Stimulated activated CD4-positive, alpha-beta T cell treated with anti-CD3 and anti-CD28 coated beads, Interleukin-1b, Interleukin-23, amount 100 ng/mL, for 4 hours (primary cell): ENCODE measurements at places on chromosomes 12 and 14.
A peak's percentile ranks its signal among the peaks of the same experiment; 100 is the strongest.

DNA sequence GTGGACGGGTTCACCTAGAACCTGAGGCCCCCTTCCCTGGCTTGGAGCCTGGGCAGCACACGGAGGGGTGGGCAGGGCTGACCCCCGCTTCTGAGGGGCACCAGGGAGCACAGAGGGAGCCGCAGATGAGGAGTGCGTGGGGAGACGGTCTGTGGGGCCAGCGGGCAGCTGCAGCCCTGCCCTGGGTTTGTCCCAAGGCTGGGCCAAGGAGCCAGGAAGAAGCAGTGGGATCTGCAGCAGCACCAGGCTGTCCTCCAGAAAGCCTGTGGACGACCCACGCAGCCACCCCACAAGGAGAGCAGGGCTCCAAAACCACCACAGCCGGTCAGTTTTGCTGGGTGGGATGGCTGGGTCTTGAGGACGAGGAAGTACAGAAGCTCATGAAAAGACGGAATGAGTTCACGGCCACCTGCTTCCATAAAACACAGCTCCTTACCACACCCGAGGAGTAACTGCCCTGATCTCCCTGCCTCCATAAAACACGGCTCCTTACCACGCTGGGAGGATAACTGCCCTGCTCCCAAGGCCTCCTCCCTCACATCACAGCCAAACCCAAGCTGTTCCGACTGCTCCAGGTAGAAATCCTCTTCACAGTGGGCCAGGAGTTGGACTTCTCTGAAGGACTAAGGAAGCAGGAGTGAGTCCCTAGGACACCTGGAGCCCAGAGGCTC is 9.9 kb upstream of the GOLGA3 start:
- no peak for DNase-seq

GRCh38 chr12:54259194-54260011 is 20.5 kb downstream of the CBX5 start:
- DNase-seq = no peak

DNA sequence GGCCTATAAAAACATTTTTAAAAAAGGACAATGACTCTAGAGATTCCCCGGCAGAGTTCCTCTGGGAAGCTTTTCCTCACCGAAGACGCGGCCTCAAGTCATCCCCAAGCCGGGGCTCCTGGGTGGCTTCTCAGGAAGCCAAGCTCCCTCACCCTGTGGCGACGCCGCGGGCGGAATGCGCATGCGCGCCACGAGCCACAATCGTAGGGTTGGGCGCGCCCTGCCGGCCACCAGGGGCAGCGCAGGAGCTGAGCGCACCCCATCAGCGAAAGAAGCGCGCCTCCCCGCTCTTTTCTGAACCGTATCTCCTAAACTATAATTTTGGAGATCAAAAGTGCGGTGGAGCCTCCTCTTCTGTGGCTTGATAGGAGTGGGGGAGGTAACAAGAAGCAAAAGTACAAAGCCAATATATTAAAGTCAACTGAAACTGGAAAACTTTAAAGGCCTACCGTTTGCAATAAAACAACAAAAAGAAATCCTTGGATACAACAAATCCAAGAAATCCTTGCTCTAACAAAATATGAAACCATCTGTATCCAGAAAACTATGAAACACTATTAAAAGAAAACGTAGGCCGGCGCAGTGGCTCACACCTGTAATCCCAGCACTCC is 17.4 kb upstream of the CHFR start:
- peak; percentile 94 for DNase-seq

GRCh38 chr12:56987551-56988053 is 18.7 kb downstream of the ZBTB39 start:
- peak; percentile 71 for DNase-seq

DNA sequence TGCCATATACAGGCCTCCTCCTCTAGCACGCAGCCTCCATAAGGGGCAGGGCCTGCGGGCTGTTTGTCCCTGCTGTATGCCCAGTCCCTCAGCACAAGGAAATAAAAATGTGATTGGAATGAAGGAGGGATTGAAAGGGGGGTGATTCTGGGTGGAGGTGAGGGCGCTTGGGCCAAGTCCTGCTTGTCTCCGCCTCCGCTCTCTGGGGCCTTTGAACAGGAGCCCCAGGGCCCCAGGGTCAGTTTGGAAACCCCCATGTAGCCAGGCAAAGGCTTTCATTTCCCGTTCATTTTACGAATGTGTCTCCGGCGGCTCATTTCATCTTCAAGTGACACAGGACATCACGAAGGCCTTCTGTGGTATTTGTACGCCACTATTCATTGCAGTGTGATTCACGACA is 4.5 kb upstream of the CACNA2D4 start:
- DNase-seq = no peak

DNA sequence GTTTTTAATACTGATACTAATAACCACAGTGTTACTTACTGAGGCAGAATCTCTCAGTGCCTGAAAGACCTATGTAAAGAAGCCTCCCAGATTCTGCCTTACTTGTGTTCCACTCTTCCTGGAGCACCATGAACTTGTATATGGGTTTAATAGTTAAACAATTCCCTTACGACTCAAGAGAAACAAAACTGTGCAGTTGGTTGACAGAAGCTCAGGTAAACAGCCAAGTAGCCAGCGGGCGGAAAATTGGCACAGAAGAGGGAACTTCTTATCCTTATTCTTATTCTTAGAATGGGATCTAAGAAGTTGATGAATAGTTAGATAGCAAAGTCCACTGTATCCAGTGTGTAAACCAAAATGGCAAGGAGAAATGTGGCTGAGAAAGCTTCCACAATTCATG is 22.7 kb upstream of the MAGOHB start:
- no peak for DNase-seq

DNA sequence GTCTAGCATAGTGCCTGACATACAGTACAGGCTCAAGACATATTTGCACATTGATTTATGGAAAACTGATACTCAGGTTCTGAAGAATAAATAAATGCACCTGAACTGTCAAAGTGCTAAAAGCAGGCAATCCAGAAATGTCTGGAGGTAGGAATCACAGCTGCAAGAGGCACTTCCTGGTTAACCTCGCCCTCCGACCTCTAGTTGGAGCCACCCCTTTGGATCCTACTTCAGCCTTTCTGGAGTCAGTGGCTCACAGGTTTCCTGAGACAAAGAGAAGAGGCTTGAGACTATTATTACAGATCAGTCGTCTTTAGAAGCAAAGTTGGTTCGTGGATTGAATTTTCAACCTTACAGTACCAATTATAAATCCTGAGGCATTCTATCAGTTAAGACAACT is 13.0 kb downstream of the TCP11L2 start:
- DNase-seq = no peak

- DNase-seq = no peak
Measured at GRCh38 chr12:879641-880040, 69.9 kb downstream of the RAD52 start.

- no peak for DNase-seq
Measured at GRCh38 chr12:639988-640387, 23.3 kb downstream of the NINJ2 start.

DNA sequence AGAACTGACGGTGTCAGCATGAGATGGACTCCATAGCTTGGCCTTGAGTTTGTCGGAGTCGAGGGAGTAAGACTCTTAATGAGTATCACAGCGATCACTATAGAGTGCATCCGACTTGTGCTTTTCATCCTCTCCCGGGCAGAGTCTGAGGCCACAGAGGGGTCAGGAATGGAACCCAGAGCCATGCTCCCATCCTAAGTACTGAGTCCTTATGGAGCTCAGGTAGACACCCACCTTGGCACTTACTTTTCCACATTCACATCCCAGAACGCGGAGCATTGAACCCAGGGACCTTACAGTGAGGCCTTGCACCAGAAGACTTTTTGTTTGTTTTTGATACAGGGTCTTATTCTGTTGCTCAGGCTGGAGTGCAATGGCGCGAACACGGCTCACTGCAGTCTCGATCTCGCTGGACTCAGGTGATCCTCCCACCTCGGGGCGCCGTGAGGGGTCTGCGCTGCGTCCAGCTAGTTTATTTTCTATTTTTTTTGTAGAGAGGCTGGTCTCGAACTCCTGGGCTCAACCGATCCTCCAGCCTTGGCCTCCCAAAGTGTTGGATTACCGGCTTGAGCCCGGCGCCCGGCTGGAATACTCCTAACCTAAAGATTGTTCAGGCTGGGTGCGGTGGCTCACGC is 719 bp upstream of the SRSF9 start:
- no peak for DNase-seq

DNA sequence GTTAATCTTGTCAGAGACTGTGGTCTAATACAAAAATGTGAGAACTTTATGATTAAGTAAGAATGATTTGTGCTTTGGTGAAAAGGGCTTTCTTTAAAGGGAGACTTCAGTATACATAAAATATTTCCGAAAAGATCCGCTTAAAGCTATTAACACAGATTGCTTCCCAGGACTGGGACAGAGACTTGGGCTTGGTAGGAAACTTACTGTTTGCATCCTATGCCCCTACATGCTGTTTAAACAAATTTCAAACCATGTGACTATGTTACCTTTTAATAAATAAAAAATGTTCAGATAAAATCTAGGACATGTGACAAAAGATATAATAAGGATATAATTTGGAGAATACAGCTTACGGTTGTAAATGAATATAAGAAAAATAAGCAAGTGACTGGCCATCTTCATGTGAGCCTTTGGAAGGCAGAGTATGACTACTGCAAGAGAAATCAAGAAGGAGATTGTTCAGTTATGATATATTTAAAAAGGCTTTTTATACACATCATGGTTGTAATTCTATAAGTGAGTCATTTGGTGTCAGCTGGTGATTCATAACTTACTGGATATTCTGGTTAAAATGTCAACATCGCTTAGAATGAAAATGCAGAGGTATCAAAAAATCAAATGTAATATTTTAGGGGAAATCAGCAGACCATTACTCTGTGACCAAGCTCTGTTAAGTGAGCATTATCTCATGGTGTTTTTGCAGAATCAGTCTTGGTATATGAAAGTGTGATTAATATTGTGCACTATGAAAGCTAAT is 234.7 kb upstream of the E2F7 start:
- no peak for DNase-seq

DNA sequence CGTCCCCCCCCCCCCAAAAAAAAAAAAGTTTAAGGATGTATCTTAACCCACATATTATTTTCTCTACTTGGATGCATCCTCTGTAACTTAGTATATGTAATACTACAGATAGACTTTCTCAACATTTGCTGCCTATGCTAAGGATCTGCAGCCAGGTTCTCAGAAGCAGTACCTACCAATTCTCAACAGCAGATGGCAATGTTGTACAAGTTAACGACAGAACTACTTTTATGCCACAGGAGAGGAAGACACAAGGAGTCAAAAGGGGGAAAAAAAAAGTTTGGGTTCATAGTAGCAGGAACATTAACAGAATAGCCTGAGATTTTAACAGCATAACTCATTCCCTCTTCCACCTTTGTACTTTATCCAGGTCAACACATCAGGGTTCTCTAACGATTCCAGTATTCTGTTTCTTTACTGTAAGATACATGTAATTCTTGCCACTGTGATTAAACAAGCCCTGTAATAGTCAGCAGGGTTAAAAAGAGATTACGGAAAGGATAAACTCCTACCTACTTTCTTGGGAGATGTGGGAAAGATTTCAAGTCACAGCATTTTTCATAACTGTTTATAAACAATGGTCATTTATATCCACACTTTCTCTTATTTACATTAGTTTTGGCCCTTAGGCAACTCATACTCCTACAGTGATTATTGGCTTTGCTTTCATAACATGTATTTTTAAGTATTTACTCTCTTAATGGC is 5.7 kb upstream of the NEK9 start:
- DNase-seq = no peak

- no peak for DNase-seq
Measured at GRCh38 chr14:54267172-54267571, 129.6 kb upstream of the CDKN3 start.

DNA sequence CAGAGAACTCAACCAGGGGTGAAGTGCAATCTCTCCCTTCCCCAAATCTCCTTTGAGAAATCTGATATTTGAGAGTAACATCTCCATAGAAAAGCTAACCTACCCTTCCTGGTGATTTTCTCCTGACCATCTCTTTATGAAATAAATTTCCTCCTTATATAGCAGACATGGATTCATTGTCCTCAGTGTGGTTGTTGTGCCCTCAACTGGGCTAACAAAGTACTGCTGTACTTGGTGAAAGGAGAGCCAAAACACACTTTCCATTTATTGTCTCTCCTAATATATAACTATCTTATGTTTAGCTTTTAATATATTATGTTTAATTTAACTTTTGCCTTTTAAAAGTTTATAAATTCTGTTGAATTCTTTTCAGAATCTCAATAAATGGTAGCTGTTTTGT is 65.1 kb upstream of the SLCO1B1 start:
- DNase-seq = no peak

- DNase-seq = no peak
Measured at GRCh38 chr12:2877953-2878732, 1.1 kb downstream of the RHNO1 start.

- DNase-seq = no peak
Measured at GRCh38 chr14:85483652-85484051, 46.3 kb upstream of the FLRT2 start.

DNA sequence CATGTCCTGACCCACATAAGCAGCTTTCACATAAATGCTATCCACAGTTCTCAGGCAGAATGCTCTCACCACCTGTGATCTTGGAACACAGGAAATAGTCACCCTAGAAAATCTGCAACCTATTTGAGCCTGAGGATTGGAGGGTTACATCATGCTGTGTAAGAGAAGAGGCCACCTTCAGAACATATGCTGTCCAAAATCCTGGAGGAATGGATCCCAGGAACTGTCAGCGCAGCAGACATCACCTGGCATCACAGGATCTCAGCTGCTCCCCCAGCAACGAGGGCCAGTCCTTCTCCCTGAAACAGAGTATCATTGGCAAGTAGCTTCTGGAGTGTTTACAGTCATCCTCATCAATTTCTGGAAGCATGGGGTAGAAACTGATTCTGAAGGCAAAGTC is 63.2 kb upstream of the LTA4H start:
- DNase-seq = no peak

DNA sequence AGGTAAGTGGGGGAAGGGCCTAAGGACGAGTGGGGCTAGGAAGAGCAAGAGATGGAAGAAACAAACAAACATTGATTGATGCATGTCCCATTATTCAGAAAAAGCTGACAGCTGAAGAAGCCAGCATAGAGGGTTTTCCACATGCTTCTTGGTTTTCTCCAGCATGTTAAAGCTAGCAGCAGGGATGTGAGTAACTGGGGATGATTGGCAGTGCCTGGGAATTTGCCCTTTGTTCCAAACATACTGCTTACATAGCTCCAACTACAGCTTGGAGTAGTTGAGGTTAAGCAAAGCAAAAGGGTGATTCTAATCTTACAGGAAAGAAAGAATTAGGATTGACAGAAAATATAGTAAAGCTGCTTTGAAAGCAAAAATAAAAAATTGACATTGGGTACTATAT is 68.0 kb upstream of the IFNG-AS1 start:
- DNase-seq = no peak
